ENCODE measurements at places on chromosomes 7 and 10.

DNA sequence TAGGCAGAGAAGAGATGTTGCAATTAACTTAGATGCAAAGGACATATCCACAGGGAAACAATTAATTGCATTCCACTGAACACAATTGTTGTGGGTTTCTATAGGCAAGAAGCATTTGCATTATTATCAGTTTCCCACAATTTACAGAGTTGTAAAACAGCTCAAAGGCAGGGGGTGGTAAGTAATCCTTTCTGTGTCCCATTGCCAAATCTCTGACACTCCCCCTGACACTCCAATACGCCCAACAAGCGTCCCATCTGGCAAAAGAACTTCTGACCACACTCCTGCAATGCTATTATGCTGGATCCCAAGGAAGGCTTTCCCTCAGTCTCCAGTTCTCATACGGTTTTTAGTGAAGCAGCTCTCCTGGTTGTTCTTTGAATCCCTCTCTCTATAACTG, 179.8 kb downstream of the CXCL12 start:
- no peak for DNase-seq

GRCh38 chr7:117324960-117325359, 2.1 kb upstream of the WNT2 start:
- no peak for DNase-seq

- DNase-seq = no peak
Measured at GRCh38 chr10:117818721-117819120, 228.0 kb downstream of the RAB11FIP2 start.

- DNase-seq = no peak
Measured at GRCh38 chr10:45000138-45000751, 478 bp upstream of the ZNF22 start.

DNA sequence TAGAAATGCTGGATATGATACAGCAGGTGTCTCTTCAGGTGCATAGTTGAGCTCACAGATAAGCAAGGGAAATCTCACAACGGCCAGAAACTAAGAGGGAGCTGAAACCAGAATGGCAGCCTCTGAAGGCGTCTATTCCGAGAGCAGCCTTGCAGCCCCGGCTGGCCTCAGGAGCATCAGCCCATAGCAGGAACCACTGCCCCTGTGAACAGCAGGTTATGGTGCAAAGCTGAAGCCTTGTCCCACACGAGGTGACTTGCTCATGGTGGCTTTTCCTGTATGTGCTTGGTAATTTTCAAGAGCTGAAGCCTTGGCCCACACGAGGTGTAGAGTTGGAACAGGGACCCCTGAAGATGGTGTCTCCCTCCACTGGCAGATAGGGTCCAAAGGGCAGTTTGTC, 33.2 kb downstream of the BNIP3 start:
- no peak for DNase-seq

- no peak for DNase-seq
Measured at GRCh38 chr10:100907175-100907574, 5.6 kb upstream of the SLF2 start.

- DNase-seq = peak; percentile 50
Measured at GRCh38 chr10:24483701-24484100, 240.0 kb downstream of the ARHGAP21 start.

- no peak for DNase-seq
Measured at GRCh38 chr7:46197785-46198540, 276.9 kb upstream of the IGFBP3 start.

Measured in ACHN (cell line).